ENCODE measurements at places on chromosomes 1 and 21. TPM values are rescaled to one million over a fixed set of nuclear protein-coding genes. Genes with fewer than 3 reads are reported as not detected.

DNA sequence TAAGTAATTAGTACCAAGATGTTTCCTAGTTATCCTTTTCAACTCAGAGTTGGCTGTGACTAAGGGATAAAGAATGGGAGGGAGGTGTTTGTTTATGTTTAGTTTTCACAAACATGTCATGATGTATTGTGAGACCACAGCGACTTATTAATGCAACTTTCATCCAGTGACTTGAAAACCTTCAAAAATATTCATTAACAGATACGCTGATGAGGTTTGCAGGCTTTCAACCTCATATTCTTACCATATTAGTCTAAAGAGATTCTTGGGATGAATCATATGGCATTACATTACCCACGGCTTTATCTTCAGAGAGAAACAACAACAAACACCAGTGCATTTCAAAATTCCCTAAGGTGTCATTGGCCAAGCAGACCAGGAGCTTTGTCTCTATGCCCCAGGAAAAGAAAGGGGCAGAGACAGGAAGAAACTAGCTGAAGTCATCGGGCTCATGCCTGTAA, 36.4 kb downstream of the PALMD start:
- no peak overlapping the region for H3K27ac ChIP-seq
- H3K27me3 ChIP-seq = no peaks in the 10 kb centered on the region
- no peaks in the 10 kb centered on the region for H3K36me3 ChIP-seq
- no peak for DNase-seq
- no peak overlapping the region for H3K4me3 ChIP-seq
- no peaks in the 10 kb centered on the region for H3K4me1 ChIP-seq

GRCh38 chr1:233491953-233492620, 121.8 kb upstream of the KCNK1 start:
- H3K36me3 ChIP-seq = no peaks in the 10 kb centered on the region
- no peak for DNase-seq
- H3K27me3 ChIP-seq = no peaks in the 10 kb centered on the region
- H3K4me3 ChIP-seq = no peak overlapping the region

DNA sequence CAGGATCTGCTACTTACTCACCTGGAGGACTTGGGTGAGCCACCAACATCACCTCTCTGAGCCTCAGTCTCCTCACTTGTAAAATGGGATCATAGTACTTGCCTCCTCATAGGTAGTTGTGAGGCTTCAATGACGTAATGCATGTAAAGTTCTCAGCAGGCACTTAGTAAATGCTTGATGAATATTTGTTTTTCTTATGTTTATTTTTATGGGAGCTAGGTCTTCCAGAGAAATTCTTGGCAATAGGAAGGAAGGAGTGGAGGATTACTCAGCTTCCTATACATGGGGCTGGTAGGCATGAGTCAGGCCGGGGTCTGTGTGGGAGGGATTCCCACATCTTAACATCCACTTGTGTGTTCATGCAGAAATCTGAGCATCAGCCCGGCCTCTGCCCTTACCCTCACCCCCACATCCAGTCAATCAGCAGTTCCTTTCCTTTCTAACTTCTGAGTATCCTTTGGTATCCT, 95.4 kb upstream of the USP24 start:
- no peak overlapping the region for H3K4me3 ChIP-seq
- no peaks in the 10 kb centered on the region for H3K27me3 ChIP-seq
- no peak overlapping the region for H3K27ac ChIP-seq
- H3K4me1 ChIP-seq = no peaks in the 10 kb centered on the region

- no peaks in the 10 kb centered on the region for H3K27me3 ChIP-seq
- DNase-seq = peak; percentile 41
- no peaks in the 10 kb centered on the region for H3K4me1 ChIP-seq
- H3K27ac ChIP-seq = no peak overlapping the region
These were observed 210.3 kb downstream of the SLC35F3 start for GRCh38 chr1:234114648-234115307.

DNA sequence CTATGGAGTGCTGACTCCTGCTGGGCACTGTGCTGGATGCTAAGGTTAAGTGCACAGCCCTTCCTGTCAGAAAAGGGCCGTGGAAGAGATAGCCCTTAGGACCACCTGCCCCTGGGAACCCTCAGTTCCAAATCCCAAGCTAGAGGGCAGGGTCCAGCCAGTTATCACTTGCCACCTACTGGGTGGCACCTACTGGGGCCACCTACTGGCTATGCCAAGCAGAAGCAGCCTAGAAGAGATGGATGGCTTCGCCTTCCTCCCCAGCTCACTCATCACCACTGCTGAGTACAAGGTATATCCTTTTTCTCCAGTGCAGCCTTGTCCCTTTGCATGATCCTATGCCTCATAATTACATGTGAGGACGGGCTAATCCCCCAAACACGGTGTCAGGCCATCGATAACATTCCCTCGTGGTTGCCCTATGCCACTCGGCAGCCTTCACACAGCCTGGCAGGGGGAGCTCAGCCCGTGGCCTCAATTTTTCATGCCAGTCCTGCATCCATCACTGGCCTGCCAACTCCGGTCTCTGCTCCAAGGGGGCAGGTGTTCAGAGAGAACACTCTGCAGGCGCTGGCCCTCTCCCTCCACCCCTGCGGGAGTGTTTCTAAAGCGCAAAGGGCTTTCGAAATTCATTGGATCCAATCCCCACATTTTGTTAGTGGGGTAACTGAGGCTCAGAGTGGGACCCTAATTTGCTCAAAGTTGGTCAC, 49.0 kb downstream of the SYT2 start:
- DNase-seq = peak; percentile 29
- H3K4me3 ChIP-seq = no peak overlapping the region
- no peaks in the 10 kb centered on the region for H3K4me1 ChIP-seq
- peaks cover 3% of the 10 kb centered on the region for H3K27me3 ChIP-seq
- no peaks in the 10 kb centered on the region for H3K36me3 ChIP-seq

- no peaks in the 10 kb centered on the region for H3K27me3 ChIP-seq
- no peaks in the 10 kb centered on the region for H3K36me3 ChIP-seq
- H3K27ac ChIP-seq = no peak overlapping the region
- no peaks in the 10 kb centered on the region for H3K4me1 ChIP-seq
These were observed 267.6 kb downstream of the GPATCH2 start for GRCh38 chr1:217363319-217363718.

Gene LAPTM5
- 1,519 TPM for polyA plus RNA-seq

Gene RAD54L
- 0.57 TPM for polyA plus RNA-seq

Gene ASPM
- 0.13 TPM for polyA plus RNA-seq

Gene PROK1
- polyA plus RNA-seq = 0.25 TPM

Gene HSPA13
- polyA plus RNA-seq = 22.4 TPM
